ENCODE measurements at places on chromosomes 11 and 22.

DNA sequence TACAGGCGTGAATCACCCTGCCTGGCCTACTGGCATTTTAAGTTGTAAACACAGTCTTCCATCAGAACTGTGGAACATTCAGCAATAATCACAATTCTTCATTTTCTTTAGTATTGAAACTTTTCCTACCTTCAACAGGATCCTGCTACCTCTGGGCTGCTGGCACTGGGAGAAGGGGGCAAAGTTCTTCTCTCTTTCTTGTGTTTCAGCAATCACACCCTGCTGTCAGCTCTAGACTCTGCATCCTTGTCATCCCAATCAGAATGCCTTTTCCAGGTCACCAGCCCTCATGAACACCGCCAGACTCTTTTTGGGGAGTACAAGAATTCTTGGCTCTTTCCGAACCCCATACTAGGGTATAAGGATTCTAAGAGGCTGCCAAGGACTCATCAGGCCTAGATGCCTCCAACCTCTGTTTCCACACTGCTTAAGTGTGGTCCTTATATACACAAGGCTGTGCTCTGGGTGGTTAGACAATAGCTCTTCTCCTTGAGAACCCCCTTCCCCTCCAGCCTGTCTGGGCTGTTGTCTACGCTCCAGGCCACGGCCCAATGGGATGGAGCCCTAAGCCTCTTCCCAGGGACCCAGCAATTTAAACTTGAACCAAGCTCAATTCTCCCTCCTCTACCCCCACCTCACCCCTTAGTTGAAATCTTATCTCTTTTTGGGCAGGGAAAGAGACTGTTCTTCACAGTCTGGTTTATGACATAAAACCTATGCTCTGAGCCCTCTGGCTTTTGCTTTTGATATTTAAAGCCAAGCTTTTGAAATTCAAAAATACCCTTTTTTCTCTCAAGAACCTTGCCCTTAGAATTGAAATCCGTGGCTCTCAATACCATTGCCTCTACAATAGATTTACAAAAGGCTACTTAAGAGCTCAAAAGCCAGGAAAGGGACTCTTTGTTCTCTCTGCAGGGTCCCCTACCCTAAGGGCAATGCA, 327.4 kb downstream of the BUD13 start:
- no peak for DNase-seq

DNA sequence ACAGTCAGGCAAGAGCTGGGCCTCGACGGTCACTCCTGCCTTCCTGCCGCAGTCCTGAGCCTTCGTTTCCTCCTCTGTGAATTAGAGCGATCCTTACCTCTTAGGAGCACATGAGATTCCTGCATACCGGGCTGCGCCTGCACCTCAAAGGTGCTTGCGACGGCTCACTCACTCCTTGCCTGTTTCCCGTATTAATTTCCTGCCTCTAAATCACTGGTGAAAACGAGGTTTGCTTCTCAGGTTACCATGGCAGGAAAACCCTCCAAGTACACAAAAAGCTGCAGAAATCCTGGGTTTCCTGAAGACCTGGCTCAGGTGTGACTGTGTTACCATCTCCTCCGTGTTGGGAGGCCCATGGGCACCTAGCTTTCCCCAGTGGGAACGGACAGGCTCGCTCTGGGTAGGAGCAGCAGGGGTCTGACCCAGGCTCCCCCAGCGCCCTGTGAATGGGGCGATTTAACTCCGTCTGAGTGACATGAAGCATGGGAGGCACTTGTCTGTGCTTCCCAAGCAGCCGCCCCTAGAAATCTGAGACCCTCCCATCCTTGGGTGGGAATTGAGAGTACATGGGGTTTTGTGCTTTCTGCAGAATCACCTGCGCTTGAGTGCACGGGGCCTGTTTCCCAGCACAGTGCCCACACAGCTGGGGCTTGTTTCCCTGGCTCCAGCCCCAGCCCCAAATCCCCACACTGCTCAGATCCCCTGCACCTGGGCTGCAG, 64.8 kb downstream of the PHF21B start:
- no peak for DNase-seq

- no peak for DNase-seq
These were observed 203.1 kb downstream of the RAB38 start for GRCh38 chr11:87972133-87972532.

- DNase-seq, result peak; percentile 62
These were observed 53.0 kb downstream of the SIK3 start for GRCh38 chr11:117045196-117045595.

DNA sequence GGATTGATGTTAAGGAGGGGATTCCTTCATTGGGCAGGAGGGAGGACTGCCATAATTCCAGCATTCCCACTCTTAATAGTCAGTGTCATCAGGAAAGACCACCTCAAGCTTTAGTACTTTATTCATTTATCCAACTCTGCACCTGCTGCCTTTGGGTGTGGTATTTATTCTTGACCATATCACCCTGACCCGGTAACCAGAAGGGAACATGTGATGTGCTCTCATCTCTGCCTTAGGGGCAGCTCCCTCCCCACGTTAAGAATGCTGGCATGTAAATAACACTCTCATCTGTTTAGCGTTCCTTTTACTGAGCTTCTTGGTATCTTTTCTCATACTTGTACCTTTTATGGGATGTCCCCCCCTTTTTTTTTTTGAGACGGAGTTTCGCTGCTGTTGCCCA, 7.7 kb downstream of the CAT start:
- no peak for DNase-seq

GRCh38 chr11:106051103-106051502, 26.0 kb downstream of the KBTBD3 start:
- DNase-seq, result no peak

GRCh38 chr11:23730307-23730998, 766.4 kb upstream of the LUZP2 start:
- DNase-seq, result no peak

DNA sequence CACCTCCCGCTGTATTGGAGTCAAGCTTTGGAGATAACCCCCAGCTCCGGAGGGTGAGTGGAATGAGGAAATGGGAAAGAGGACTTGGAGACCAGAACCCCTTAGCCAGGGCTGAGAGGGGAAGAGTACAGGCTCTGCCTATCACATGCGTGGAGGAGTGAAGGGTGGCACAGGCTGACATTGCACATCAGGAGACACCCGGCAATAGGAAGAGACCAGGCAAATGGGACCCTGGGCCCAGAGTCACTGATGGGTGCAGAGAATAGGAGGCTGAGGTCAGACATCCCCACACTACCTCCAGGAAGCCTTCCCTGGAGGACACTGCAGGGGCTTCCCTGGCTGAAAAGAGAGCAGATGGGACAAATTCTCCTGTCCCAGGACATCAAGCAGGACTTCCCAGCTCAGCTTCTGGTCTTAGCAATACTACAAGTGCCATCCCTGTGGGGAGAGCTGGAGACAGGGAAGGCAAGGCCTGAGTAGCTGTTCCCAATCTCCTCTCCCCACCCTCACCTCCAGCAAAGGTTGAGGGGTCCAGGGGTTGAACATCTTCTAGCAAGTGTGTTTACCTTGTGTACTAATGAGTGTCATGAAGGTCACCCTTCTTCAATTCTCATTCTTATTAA, 160.7 kb downstream of the BUD13 start:
- DNase-seq, result no peak
